Fibroblast of skin of scalp (primary cell): ENCODE measurements at places on chromosomes 12 and 14.

GRCh38 chr14:52068615-52069306 lies at the start of gene NID2:
Gene NID2, minus strand, starts transcription at chr14:52069059. Its CDS starts 65 bp downstream, at chr14:52068994.
- DNase-seq, result peak; percentile 97

DNA sequence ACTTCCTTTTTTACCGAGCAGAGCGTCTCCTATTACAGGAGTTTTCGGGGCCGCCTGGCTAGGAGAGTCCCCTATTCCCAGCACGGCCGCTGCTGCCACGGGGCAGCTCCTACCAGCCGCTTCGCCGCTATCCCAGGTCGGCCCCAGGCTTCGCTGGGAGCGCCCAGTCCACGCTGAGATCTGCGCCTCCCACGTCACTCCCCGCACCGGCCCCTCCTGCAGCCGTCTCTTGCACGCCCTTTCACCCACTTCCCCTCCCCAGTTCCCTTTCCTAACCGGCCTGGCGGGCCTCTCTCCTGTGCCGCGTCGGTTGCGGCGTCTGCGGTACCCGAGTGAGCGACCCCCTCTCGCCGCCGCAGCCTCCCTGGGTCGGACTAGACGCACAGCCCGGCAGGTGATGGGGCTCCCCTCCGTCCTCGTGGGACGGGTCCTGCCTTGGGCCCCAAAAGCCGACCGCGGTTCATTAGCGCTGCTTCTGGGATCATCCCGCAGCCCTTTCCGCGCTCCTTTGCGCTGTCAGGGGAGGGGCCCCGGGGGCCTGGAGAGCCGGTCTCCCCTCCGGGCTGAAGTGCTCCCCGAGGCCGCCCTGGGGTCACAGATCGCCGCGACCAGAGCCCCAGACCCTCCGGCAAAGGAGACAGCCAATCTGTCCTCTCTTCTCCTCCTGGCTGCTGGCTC lies 1318.4 kb downstream of the TMEM121 start:
- DNase-seq, result no peak

DNA sequence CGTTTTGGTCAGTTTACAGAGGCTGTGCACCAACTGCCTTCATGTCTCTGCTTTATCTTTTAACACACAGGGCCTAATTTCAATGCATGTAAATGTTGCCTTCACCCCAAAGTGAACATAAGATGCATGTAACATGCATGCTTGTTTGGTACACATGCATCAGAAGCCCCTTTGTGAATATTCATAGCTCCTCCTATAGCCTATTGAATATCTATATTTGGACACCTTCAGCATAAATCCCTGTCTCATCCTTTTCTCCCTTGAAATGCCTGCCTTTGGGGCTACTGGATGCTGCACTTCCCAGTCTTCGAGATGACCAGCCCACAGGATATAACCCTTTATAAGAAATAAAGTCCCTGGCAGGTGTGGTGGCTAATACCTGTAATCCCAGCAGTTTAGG lies 57.7 kb upstream of the FAM181A start:
- DNase-seq, result no peak

- no peak for DNase-seq
Observed at GRCh38 chr14:88849716-88850115, 25.3 kb downstream of the TTC8 start.

- DNase-seq, result no peak
Observed at GRCh38 chr12:33427071-33427470, 12.5 kb downstream of the SYT10 start.

GRCh38 chr14:93135399-93135798 lies 19.7 kb upstream of the ITPK1 start:
- no peak for DNase-seq

DNA sequence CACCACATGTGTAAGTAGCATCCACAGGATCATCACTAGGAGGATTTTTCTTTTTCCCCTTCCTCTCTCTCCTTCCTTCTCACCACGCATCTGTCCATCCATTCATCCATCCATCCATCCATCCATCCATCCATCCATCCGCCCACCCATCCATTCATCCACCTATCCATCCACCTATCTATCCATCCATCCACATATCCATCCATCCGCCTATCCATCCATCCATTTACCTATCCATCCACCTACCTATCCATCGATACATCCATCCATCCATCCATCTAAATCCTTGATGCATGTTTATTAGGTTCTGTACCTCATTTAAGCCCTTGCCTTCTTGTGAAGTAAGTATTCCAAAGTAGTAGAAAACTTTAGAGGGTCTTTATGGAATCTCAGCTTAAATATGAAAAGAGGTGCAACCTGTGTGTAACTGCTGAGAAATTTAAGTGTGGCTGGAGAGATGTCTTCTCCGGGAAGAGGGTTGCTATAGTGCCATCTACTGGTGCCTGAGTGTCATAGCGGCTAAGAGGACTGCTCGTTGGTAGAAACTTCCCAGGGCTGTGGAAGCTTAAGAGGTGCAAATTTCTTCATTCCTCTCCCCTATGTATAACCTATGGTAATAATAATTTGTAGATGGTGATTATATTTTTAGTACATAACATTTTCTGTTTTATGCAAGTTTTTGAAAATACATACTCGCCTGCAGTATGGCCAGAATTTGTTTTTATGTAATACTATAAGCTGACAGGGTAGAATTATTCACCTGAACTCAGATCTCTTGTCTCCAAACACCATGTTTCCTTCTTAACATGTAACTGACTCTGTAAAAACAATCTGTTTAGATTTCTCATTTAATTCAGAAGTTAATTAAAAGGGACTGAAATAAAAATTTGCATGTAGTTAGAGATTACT lies 46.0 kb downstream of the MYO1H start:
- DNase-seq, result peak; percentile 55

DNA sequence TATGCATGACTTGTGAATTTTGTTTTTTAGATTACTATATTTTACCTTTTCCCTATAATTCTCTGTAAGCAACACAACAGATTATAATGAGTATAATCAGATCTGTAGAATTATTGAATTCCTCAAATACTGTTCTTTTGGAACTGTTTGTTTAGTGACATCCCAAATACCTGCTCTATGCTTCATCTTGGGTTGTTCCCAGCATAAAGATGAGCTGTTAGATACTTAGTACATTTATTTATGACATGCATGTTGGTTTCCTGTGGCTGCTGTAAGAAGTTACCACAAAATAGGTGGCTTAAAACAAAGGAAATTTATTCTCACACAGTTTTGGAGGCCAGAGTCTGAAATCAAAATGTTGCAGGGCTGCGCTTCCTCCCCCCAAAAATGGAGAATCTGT lies 78.4 kb downstream of the PTPRR start:
- peak; percentile 33 for DNase-seq

GRCh38 chr12:92145731-92146496 lies at the start of gene BTG1:
Gene BTG1, minus strand, starts transcription at chr12:92145846. Its CDS starts 311 bp downstream, at chr12:92145535.
- peak; percentile 100 for DNase-seq

- DNase-seq, result peak; percentile 52
Observed at GRCh38 chr12:95881331-95881955, 22.7 kb downstream of the SNRPF start.

- no peak for DNase-seq
Observed at GRCh38 chr12:75913502-75914351, 117.8 kb downstream of the PHLDA1 start.

- DNase-seq, result no peak
Observed at GRCh38 chr14:93691042-93691780, 97.1 kb downstream of the PRIMA1 start.

DNA sequence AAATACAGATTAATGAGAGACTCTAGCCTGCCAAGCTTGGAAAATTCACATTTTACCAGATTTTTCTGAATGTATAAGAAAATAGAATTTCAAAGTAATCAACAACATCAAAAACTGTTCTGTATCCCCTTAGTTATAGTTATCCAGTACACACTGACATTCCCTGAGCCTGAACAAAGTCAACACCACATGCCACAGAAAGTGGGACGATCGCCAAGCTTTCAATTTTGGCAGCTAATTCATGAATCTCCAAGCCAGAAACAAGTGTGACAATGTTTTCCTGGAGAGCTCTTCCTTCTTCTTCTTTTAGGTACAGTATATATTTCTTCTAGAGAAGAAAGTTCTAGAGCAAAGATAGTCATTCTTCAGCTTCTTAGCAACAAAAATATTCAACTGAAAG lies 290.2 kb downstream of the PRKD1 start:
- peak; percentile 82 for DNase-seq

DNA sequence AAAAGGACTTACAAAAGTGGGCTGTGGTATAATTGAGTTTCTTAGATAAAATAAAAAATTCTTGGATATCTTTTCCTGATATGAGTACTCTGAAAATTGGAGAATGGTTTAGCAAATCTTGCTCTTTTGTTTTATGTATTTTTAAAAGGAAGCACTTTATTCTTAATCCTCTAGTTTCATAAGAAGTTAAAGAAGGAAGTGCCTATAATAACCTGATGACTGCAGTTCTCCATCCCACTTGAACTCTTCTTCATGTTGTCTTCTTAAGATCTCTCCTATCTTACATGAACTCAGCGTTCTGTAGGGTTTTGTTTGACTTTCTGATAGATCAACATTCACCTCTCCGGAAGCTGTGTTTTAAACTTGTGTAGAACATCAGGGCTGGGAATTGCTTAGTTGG lies 271.0 kb downstream of the ERC1 start:
- DNase-seq, result no peak

GRCh38 chr14:51684760-51685159 lies 33.0 kb downstream of the FRMD6 start:
- DNase-seq, result no peak

GRCh38 chr14:22285991-22286390 lies 303.0 kb downstream of the DAD1 start:
- no peak for DNase-seq

- DNase-seq, result no peak
Observed at GRCh38 chr12:3269594-3269993, 192.4 kb downstream of the TSPAN9 start.

DNA sequence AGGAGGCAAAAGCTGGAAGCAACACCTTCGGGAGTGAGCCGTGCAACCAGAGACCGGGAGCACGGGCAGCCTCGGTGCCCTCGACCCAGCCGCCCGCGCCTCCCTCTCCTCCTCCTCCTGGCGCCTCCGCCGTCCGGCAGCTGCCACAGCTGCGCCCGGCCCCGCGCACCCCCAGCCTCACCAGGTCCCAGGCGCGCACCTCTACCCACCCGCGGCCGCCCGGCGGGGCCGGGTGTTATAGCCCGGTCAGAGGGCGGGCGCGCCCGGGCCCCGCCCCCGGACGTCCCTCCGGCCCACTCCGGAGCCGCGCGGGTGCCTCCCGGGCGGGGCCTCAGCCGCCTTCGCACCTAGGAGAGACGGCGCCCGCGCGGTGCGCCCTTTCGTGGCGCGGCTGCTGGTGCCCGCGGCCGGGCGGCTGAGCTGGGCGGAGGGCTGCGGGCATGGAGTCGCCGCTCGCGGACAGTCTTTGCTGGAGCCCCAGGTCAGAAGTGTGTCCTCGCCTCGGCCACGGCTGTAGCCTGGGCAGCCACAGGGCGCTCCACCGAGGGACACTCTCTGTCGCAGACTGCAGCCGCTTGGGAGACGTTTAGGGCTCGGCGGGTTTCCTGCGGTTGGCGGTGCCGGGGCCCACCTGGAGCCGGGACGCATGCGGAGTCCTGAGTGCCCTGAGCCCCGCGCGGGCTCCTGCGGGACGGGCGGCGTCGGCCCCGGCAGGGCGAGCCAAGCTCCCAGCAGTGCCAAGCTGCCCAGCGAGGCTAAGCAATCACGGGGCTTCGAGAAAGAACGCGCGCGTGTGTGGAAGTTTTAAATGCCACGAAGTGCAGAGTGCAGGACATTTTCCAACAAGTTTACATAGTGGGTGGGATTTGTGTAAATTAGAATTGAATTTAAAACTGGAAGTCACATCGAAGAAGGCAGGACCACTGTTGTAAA lies at the start of gene CPM:
TSS of gene CPM (minus strand) at position 211 of the 933 bp plus-strand sequence. CDS start 334 bp downstream, outside the sequence.
- peak; percentile 29 for DNase-seq

DNA sequence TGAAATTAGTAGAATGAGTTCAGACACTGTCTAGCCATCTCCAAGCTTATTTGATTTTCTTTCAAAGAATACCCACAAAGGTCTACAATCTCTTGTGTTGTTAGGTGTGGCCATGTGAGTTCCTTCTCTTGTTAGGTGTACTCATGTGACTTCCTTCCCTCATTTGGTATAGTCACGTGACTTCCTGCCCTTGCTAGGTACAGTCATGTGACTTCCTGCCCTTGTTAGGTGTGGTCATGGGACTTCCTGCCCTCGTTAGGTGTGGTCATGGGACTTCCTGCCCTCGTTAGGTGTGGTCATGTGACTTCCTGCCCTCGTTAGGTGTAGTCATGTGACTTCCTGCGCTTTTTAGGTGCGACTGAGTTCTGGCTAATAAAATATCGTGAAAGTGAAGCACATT lies 179.6 kb downstream of the TMX1 start:
- no peak for DNase-seq

DNA sequence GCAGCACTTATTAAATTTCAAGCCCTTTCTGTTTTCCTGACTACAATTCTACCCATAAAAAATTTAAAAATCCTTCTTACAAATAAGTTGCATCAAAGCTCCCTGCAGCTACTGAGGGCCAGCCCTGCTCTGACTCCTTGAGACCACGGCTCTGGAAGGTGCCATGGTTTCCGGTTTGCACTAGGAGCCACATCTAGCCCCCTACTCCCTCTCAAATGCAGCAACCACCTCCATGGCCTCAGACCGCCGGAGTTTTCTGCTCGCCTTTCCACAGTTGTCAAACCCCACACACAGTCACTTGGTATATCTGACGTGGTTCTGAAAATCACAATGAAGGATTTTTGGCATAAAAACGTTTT lies 30.1 kb downstream of the P2RX4 start:
- DNase-seq, result no peak

DNA sequence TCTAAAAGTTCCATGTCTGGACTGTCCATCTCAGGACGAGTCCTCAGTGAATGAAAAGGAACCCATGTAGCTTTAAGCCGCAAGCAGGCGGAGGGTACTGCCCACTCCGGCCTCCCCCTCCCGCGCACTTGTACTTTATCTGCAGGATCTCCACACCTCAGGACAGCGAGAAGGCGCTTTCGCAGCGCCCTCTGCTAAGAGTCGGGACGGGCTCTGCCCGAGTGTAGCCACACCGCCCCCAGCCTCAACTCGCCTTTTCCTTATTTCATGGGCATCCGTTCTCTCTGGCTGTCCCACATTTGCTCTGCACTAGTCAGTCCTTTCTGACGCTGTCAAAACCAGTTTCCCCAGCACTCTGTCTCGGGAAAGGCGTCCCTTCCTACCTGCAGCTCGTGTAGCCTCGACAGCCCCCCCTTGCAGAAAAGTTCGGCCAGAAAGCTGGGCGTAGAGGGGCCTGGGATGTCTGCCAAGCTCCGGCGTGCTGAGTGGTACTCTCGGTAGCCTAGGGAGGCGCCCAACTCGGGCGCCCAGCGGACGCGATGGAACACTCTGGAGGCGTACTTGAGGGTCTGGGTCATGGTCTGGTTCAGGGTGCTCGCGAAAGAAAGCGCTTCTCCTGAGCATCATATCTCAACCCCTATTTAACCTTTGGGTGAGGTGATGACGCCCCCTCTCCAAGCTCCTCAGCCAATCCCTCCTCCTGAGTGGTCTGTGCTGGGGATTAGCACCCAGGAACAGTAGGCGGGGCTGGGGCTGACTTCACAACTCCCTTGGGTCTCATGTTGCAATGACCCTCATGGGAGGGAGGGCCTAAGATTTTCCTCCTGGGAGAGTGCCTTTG lies at the start of gene CYP27B1:
TSS of gene CYP27B1 (minus strand) at position 615 of the 841 bp plus-strand sequence. CDS start at position 578, 37 bp downstream.
- DNase-seq, result no peak

DNA sequence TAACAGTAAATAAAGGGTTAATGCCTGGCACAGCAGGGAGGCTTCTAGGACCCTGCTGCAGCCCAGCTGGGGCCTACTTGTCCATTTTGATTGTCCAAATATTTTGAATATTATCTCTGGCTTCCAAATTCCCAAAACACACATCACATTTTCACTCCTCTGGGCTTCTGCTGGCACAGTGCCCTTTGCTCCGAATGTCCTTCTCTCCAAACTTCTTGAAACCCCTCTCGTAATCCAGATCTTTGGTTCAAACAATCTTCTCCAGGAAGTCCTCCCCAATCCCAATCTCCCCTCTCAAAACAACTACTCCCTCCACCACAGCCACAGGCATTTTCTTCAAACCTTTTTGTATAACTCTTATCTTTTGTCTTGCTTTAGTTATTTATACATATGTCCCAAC lies 225.6 kb downstream of the PPM1H start:
- DNase-seq, result peak; percentile 80
